Testis (tissue), 5 donors: ENCODE measurements at places on chromosomes 4 and X. TPM values are rescaled to one million over a fixed set of nuclear protein-coding genes. Genes with fewer than 3 reads are reported as not detected.

DNA sequence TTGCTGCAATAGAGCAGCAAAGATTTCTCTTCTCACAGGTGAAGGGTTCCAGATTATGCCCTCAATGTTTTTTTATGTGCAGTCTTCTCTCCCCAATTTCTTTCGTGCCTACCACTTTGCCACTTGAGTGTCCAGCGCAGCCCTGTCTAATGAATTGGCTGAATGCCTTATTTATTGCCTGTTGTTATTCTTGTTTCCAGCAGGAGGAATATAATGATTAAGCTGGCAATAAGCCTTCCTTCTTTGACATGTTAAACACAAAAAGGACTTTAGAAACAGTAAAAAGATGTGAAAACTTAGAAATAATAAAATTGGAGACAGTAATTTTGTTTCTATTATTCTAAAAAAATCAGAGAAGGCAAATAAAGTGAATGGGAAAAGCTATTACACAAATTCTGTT is 34.6 kb upstream of the FRAS1 start:
- DNase-seq: no peak
- no peaks in the 10 kb centered on the region for H3K4me1 ChIP-seq
- no peaks in the 10 kb centered on the region for H3K27me3 ChIP-seq

- H3K36me3 ChIP-seq: no peaks in the 10 kb centered on the region
- H3K27ac ChIP-seq: no peak overlapping the region
- H3K4me3 ChIP-seq: no peak overlapping the region
These were observed 27.3 kb upstream of the CRLF2 start for GRCh38 chrX:1239681-1240142.

DNA sequence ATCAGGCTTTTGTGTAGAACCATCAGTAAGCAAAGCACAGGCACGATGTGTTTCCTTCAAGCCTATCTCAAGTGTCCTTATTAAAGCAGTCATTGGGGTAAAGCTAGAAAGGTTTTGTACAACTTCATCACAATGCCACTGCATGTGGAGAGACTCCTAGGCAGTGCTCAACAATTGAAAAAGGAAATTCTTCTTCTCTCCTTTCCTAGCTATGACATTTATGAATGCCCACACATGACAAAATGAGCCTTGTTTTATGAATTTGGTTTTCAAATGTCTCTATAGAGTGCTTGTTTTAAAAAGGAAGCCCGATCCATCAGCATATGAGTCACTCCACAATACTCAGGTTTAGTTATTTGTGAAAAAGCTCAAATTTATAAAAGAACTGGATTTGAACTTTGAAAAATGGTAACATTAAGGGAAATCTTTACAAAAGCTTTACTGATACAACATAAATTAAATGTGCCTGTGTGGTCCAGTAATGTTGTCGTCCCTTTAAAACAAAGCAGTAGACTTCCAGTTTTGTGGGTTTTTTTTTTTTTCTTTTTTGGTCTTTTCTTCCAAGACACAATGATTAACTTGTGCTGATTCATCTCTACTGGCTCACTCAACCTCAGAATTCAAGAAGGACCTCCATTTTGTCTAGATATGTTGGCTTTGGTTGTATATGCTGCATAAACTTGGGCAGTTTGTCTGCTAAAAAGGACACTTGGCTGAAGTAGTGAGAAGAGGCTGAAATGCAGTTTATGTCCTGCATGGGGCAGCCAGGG is 273.8 kb downstream of the GASK1B start:
- DNase-seq: no peak
- no peaks in the 10 kb centered on the region for H3K4me1 ChIP-seq
- no peak overlapping the region for H3K27ac ChIP-seq
- no peak overlapping the region for H3K4me3 ChIP-seq
- H3K27me3 ChIP-seq: no peaks in the 10 kb centered on the region

- no peaks in the 10 kb centered on the region for H3K4me1 ChIP-seq
- DNase-seq: no peak
- H3K27ac ChIP-seq: no peak overlapping the region
- H3K4me3 ChIP-seq: no peak overlapping the region
- no peaks in the 10 kb centered on the region for H3K36me3 ChIP-seq
These were observed 2.7 kb downstream of the SMAD1 start for GRCh38 chr4:145484225-145484846.

DNA sequence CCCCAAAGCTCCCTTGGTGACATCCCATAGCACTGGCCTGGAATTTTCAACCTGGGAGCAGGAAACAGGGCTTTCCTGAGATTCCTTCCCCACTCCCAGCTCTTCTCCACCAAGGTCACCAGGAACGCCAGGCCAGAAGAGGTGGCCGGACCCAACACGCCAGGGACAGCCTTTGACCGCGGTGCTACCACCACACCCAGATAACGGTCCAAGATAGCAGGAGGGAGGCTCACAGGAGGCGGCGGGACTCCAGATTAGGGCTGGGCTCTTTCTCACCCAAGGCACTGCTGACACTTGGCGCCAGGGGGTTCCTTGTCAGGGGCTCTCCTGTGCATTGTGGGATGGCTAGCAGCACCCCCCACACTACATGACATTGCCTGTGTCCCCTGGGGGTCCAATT is 22.9 kb downstream of the ZFYVE28 start:
- no peaks in the 10 kb centered on the region for H3K36me3 ChIP-seq
- no peak overlapping the region for H3K27ac ChIP-seq
- H3K4me1 ChIP-seq: peaks cover 17% of the 10 kb centered on the region
- DNase-seq: no peak
- no peaks in the 10 kb centered on the region for H3K27me3 ChIP-seq

GRCh38 chr4:174279433-174280155 is 3.9 kb downstream of the FBXO8 start:
- H3K27ac ChIP-seq: no peak overlapping the region
- no peaks in the 10 kb centered on the region for H3K4me1 ChIP-seq
- no peak for DNase-seq
- H3K27me3 ChIP-seq: no peaks in the 10 kb centered on the region

ETDA gene
- total RNA-seq: 1.5 TPM

- no peaks in the 10 kb centered on the region for H3K4me1 ChIP-seq
- no peaks in the 10 kb centered on the region for H3K36me3 ChIP-seq
- DNase-seq: no peak
- no peaks in the 10 kb centered on the region for H3K27me3 ChIP-seq
These were observed 111.6 kb upstream of the WDR17 start for GRCh38 chr4:175953960-175954521.

FAM241A gene
- total RNA-seq: 6.2 TPM

GRCh38 chr4:168451744-168452390 is 28.4 kb downstream of the DDX60L start:
- H3K36me3 ChIP-seq: no peaks in the 10 kb centered on the region
- H3K4me3 ChIP-seq: no peak overlapping the region
- no peak for DNase-seq
- no peaks in the 10 kb centered on the region for H3K27me3 ChIP-seq
- no peak overlapping the region for H3K27ac ChIP-seq
- no peaks in the 10 kb centered on the region for H3K4me1 ChIP-seq

DNA sequence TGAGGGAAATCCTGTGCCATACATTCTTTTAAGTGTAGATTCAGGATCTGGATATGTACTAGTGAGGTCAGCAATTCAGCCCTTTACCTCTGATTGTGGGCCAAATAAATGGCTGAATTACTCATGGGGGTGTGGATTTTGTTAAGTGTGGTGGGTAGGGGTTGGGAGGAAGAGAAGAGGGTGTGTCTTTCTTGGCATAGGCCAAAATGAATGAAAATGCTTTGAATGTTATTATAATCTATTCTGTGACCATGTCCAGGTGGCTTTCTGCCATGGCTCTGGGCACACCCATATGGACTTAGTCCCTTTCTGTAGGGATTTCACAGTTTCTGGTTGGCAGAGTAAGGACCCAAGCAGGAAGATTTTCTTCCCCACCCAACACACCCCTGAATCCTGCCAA is 244.3 kb downstream of the CBR4 start:
- no peak overlapping the region for H3K27ac ChIP-seq
- H3K36me3 ChIP-seq: no peaks in the 10 kb centered on the region

GRCh38 chr4:88522702-88523324 is 763 bp downstream of the PYURF start:
- peak overlapping the region; percentile 83 for H3K4me3 ChIP-seq
- H3K36me3 ChIP-seq: no peaks in the 10 kb centered on the region
- H3K27ac ChIP-seq: peak overlapping the region; percentile 97
- H3K4me1 ChIP-seq: peaks cover 11% of the 10 kb centered on the region
- no peaks in the 10 kb centered on the region for H3K27me3 ChIP-seq

- no peak for DNase-seq
- no peaks in the 10 kb centered on the region for H3K4me1 ChIP-seq
- no peaks in the 10 kb centered on the region for H3K36me3 ChIP-seq
- H3K4me3 ChIP-seq: no peak overlapping the region
- no peak overlapping the region for H3K27ac ChIP-seq
- no peaks in the 10 kb centered on the region for H3K27me3 ChIP-seq
These were observed 597.7 kb downstream of the PCDH18 start for GRCh38 chr4:136934601-136935000.

ITGB1BP2 gene
- total RNA-seq: 6.1 TPM

GRCh38 chr4:10571909-10572308 is 112.7 kb downstream of the CLNK start:
- H3K4me3 ChIP-seq: no peak overlapping the region
- H3K27me3 ChIP-seq: no peaks in the 10 kb centered on the region
- DNase-seq: no peak
- no peak overlapping the region for H3K27ac ChIP-seq
- no peaks in the 10 kb centered on the region for H3K4me1 ChIP-seq
- H3K36me3 ChIP-seq: no peaks in the 10 kb centered on the region

GRCh38 chr4:818106-818921 is 7.6 kb downstream of the CPLX1 start:
- H3K4me1 ChIP-seq: no peaks in the 10 kb centered on the region
- no peaks in the 10 kb centered on the region for H3K36me3 ChIP-seq
- H3K4me3 ChIP-seq: no peak overlapping the region
- H3K27ac ChIP-seq: no peak overlapping the region

DNA sequence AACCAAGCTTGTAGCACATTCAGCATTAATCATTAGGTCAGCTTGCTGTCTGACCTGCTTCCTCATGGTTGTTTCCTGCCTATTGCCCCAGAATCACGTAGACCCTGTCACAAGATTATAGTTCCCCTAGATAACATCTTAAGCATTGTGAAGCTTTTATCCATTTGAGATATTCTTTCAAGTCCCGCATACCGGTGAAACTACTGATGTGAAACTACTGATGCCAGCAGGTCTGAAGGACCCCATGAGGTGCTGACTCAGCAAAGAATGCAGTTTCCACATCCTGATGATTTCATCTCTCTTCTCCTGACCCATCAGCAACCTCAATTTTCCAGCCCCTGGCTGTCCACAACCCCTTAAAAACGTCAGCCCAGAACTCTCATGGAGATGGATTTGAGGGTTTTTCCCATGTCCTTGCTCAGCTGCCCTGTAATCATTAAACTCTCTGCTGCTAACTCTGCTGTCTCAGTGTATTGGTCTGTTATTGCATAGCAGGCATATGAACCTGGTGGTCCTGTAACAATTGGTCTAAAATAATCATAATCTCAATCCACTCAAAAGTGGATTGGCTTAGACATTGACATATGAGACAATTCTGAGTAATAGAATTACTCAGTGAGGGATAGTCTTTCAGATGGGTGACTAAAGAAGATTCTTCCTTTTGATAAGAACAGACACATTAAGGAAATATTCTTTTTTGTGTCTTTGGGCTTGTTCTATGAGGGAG is 26.3 kb upstream of the UBA6 start:
- no peaks in the 10 kb centered on the region for H3K27me3 ChIP-seq
- no peak overlapping the region for H3K27ac ChIP-seq
- no peaks in the 10 kb centered on the region for H3K36me3 ChIP-seq
- H3K4me1 ChIP-seq: no peaks in the 10 kb centered on the region
- no peak for DNase-seq

ASMT gene
- 0.55 TPM for total RNA-seq

DNA sequence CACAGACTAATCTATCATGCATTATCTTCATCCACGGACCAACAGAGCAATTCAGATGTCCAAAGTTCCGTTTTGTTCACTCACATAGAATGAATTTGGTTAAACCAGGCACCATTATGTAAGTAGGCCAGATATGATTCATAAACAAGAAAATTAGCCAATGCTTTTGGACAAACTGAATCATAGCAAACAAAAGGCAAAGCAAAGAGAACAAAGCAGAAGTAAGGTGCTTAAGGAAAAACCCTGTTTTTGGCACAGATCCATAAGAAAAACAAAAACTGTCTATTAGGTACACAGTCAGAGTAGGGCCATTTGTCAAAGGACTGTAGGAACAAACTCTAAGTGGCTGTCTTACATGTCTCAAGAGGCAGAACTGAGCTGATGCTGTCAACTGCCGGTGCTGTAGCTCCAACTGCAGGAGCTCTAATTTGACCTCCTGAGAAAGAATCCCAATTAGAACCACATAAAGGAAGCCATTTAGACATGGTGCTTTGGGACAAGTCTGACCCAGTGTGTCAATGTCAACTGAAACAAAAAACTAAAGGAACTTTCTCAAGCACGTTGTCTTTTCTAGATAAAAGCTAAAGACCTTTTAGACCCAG is 146.7 kb downstream of the COL25A1 start:
- no peak for DNase-seq
- H3K4me3 ChIP-seq: no peak overlapping the region
- H3K36me3 ChIP-seq: no peaks in the 10 kb centered on the region
- H3K27me3 ChIP-seq: no peaks in the 10 kb centered on the region
- H3K27ac ChIP-seq: no peak overlapping the region
- no peaks in the 10 kb centered on the region for H3K4me1 ChIP-seq

DNA sequence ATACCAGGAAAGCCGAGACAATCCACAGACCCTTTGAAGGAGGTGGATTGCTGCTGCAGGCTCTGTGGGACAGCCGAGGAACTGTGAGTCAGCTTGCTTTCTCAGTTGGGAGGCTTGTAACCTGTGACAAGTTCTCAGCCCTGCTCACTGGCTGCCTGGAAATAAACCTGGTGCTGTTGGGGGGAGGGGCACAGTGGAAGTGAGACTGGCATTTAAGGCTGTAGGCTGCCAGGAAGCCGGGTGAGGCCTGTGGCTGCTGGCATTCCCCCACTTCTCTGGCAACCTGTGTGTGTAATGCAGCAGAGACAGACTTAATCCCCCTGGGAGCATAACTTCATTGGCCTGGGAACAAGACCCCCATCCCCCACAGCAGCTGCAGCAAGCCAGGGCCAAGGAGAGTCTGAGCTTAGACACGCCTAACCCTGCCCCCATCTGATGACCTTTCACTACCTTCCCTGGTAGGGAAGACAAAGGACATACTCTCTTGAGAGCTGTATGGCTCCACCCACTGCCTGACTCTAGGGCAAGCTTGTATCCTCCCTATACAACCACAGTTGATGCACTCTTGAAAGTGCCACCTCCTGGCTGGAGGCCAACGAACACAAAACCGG is 64.1 kb downstream of the ALPK1 start:
- H3K27me3 ChIP-seq: no peaks in the 10 kb centered on the region
- no peaks in the 10 kb centered on the region for H3K4me1 ChIP-seq
- H3K27ac ChIP-seq: no peak overlapping the region

NXF2 gene
- total RNA-seq: 19.1 TPM

DNA sequence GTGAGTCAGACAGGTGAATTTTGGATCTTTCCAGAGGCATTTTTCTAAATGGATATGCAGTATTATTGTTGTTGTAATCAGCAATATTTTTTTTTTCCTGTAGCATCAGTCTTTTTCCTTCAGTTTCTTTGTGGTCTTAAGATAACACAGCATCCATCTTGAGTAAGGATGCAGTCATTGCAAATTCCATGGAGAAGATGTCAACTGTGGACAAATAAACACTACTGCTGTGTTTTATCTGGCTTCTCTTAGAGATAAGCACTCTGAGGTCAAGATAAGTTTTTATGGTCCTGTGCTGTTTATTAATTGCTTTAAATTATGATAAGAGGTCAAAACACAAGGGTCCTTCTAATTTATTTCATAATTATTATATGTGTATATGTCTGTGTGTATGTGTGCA is 1255.7 kb downstream of the ADGRL3 start:
- no peaks in the 10 kb centered on the region for H3K27me3 ChIP-seq
- no peak overlapping the region for H3K4me3 ChIP-seq
- no peak overlapping the region for H3K27ac ChIP-seq

SSX2B gene
- total RNA-seq: 40.6 TPM

PPEF2 gene
- 0.50 TPM for total RNA-seq
